ENCODE measurements at places on chromosomes 2 and 18. TPM values are rescaled to one million over a fixed set of nuclear protein-coding genes. Genes with fewer than 3 reads are reported as not detected.

- no peak for DNase-seq
These were observed 8.0 kb upstream of the PDIA6 start for GRCh38 chr2:10820562-10820961.

The PROKR1 gene
- not detected for total RNA-seq

GRCh38 chr2:197001921-197002320 lies 75.4 kb upstream of the PGAP1 start:
- no peak for DNase-seq

DNA sequence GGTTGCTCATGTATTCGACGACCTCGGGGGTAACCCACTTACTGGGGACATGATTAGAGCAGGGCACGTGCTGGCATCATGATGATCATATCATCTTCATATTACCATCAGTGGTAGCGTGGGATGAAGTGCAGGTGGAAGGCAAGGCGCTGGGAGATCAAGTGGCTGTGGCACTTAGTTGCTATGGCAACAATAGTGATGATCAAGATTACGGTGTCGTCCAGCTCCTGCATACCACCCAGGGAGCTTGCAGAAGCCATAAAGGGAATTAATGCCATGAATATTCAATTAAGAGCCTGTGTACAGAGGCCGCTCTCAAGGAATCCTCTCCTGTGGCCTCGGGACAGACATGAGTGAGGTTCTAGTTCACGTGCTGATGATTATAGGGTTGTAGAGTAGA lies 237.2 kb upstream of the COPS8 start:
- DNase-seq, result no peak

GRCh38 chr2:63425606-63426005 lies 162.7 kb downstream of the WDPCP start:
- no peak for DNase-seq

GRCh38 chr2:125330133-125330532 lies 1305.0 kb downstream of the CNTNAP5 start:
- DNase-seq, result no peak

The CYP1B1 gene
- 53.3 TPM for total RNA-seq

DNA sequence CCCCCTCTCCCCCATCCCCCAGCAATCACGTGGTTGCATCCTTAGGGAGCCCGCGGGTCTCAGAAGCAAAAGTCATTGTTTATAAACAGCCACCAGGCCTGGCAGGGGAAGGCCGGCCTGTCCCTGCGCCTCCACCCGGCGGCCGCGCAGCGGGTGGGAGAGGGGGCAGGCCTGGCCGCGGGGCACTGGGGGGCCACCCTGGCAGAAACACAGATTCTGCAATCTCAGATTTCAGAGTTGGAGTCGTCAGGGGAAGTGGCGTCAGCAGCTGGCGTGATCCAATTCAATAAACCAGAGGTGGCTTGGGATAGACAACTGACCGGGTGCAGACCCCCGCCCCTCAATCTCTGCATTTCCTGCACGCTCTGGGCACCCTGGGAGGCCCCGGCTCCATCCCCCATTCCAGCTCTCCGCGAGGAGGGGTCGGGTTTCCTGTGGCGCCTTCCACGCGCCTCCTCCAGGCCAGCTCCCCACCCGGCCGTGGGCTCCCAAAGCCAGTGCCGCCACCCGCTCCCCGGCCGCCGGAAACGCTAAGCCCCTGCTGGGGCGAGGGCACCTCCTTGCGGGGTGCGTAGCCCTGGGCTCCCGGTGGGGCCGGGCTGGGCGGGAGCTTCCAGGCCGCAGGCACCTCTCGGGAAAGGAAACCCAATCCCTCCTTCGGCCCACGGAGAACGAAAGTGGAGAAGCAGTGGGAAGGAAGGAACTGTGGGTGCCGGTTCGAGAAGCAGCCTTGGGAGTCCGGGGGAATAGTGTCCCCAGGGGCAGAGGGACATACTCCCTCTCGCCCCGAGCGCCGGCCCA lies 1.1 kb downstream of the BIN1 start:
- no peak for DNase-seq

The PID1 gene
- 211 TPM for total RNA-seq

- no peak for DNase-seq
These were observed 62.3 kb downstream of the UBE2E3 start for GRCh38 chr2:181042706-181043105.

The DES gene
- total RNA-seq, result not detected

GRCh38 chr18:11412811-11413210 lies 196.6 kb upstream of the SLC35G4 start:
- no peak for DNase-seq

The CAPN14 gene
- not detected for total RNA-seq

- peak; percentile 14 for DNase-seq
These were observed 179.6 kb upstream of the SLC39A10 start for GRCh38 chr2:195477248-195477995.

- no peak for DNase-seq
These were observed 108.0 kb upstream of the HAAO start for GRCh38 chr2:42900289-42900891.

GRCh38 chr2:188577231-188577630 lies 285.6 kb downstream of the GULP1 start:
- no peak for DNase-seq

- peak; percentile 58 for DNase-seq
These were observed 37.2 kb upstream of the SLC8A1 start for GRCh38 chr2:40488927-40489677.

DNA sequence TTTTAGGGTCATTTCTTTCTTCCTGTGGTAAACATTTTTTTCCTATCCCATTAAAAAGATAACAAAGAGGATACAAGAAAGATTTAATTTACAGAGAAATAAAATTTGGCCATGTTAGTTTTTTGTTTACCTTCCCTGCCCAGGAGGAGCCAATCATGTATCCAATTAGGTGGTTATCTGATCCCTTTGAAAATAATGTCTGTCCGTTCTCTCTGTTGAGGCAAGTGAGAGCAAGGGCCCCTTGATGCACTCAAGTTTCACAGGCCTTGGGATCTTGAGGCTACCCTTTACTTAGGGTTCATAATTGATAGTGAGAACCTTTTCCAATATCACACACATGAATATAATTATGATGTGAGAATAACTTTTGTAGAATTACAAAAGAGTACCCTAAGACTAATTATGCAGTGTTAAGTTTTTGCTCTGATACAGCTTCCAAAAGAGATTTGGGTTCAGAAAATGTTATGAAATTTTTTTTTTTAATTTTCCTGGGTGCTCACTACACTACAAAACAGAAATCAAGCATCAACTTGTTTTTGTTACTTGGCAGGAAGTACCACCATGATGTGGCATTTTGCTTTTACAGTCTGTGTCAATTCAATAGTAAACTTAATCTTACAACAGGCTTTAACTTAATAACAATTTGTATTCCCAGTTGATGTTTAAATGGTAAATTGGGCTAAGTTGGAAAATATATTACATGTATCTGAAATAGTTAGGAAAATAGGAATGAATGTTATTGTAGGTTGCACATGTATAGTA lies 42.0 kb downstream of the AFTPH start:
- no peak for DNase-seq

DNA sequence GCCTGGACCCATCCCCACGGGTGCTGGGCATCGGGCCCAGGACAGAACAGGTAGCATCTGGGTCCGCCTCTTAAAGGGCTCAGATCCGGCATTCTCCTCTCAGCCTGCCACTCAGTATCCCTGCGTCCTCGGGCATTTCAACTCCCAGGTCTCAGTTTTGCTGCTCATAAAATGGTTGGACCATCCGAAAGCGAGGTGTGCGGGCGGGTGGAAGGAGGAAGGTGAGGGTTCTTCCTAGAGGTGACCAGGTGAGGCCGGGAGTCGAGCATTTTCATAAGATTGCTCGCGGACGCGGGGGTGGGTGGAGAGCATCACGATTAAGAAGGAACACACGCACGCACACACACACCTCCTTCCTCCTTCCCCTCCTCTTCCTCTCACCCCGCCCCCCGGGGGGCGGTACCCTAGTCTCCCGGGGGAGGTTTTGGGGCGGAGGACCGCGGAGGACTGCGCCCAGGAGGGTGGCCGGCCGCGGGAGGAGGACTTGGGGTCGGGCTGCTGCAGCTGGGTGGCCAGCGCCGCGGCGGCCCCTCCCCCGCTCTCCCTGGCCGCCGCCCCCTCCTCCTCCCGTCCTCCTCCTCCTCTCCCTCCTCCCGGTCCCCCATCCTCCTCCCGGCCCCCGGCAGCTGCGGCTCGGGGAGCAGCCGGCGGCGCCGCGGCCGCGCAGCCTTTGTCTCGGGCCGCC lies 97.9 kb upstream of the GPR45 start:
- peak; percentile 39 for DNase-seq

DNA sequence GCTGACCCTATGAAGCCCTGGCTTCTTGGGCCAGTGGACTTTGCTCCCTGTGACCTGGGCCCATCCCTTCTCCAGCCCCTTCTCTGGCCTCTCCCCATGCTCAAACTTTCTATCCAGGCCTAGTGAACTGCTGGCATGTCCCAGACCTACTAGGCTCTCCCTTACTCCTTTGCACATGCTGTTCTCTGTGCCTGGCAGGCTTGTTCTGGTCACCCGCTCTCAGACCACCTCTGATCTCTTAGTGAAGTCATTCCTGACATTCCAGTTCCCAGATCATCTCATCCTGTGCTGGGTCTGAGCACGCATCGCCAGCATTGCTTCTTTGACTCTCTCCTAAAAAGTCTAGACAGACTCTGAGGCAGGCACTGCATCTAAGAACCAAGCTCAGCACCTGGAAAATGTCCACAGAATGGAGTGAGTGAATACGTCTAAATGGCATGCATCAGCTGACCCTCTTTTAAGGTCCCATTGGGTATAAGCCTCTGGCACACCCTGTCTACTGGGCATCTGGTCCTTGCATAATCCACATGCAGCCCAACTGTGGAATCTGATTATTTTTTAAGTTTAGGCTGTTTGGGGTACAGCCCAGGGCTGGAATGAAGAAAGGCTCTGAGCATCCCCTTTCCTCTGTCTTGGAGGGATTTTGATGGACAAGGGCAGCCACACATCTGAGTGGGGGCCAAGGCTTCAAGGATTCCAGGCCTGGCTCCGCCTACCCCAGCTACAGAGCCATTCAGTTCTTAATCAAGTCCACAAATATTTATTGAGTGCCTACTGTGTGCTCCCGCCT lies 130.6 kb upstream of the HAAO start:
- peak; percentile 76 for DNase-seq

The PRKCE gene
- 12.1 TPM for total RNA-seq

- DNase-seq, result no peak
These were observed 6.9 kb downstream of the SLC4A3 start for GRCh38 chr2:219634171-219634940.

DNA sequence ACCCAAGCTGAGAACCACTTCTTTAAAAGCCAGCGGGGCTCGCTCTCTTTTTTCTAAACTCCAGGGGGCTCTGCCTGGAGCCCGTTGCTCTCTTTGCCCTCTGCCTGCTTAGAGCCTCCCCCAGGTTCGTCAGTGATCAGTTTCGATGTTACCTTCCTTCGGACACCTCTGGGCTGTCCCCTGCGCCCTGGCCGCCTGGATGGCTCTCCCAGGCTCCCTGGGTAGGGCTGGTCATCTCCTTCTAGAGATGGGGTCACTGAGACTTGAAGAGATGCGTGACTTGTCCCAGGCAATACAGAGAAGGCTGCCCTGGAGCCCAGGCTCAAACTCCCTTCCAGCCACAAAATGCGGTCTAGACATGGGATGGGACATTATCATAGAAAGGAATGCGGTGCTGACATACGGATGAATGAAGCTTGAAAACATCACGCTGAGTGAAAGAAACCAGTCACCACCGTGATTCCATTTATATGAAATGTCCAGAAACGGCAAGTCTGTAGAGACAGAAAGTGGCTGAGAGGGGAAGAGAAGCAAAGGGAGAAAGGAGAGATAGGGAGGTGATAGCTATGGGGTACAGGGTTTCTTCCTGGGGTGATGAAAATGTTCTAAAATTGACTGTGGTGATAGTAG lies 14.6 kb downstream of the KCNF1 start:
- DNase-seq, result no peak

DNA sequence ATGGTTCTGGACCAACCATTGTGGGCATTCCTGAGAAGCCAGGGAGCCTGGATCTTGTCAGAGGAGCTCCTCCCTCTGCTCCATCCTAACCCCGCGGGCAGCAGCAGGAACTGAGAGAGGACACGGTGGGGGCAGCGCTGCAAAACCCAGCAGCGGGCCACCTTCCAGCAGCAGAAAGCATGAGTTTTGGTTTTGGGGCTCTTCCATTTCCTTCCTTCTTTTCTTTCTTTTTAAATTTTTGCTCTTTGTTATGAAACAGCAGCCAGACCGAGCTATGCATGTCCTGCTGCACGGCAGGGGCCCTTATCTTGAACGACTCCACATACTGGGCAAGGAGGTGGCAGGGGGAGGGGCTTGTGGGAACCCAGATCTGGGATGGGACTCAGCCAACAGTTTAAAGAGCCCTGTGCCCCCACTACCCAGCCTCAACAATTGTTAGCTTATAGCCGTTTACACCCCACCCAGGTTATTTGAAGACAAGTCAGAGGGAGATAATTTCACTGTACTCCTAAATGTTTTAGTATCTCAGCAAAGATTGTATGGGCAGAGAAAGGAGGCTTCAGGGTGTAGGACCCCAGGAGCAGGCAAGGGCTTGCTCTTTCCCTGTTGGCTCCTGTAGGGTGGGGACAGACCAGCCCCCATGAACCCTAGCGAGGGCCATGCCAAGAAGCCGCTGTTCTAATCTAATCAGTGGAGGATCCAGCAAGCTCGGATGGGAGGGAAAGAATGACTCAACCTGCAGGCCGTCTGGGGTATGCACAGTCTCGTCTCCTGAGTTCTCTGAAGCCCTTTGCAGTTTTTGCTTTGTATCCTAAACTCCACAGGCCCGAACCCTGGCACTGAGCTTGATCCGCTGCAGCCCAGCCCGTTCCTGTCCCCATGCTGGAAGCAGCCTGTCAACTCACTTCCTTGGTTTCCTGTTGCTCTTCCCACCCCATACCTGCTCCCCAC lies 75.3 kb downstream of the LRRFIP1 start:
- DNase-seq, result peak; percentile 36

DNA sequence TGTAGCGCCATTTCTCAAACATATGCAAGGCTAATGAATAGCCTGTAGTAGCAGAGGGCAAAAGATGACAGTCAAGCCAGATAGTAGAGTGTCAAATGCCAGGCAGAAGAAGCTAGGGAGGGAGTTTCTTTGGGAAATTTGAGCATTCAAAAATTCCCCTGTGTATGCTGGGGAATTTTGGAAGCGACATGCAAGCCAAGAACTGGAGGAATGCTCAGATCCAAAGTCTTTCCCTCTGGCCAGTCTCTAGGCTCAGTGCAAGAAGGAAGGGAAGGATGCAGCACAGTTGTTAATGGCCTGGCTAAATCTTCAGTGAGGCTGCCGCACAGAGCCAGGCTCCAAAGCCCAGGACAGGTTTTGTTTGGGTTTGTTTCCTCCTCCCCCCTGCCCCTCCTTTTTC lies 59.9 kb downstream of the ATP9B start:
- no peak for DNase-seq

Measured in MCF 10A (cell line).